ENCODE measurements at places on chromosomes 5 and 9. TPM values are rescaled to one million over a fixed set of nuclear protein-coding genes. Genes with fewer than 3 reads are reported as not detected.

DNA sequence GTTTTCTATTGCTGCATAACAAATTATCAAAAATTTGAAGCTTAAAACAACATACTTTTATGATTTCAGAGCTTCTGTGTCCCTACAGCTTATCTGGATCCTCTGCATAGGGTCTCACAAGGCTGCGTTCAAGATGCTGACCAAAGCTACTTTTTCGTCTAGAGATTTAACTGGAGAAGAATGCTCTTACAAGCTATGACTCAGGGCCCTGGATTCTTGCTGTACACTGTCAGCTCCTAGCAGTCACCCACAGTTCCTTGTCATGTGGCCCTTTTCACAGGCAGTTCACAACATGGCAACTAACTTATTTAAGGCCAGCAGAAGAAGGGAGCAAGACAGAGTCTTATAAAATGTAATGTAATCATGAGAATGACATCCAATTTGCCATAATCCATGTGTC is 70.8 kb upstream of the FAM174A start:
- DNase-seq, result no peak

- DNase-seq, result no peak
Measured at GRCh38 chr9:110047232-110047954, 160.6 kb downstream of the C9orf152 start.

- no peak for DNase-seq
Measured at GRCh38 chr5:135569755-135570452, 8.9 kb downstream of the CXCL14 start.

DNA sequence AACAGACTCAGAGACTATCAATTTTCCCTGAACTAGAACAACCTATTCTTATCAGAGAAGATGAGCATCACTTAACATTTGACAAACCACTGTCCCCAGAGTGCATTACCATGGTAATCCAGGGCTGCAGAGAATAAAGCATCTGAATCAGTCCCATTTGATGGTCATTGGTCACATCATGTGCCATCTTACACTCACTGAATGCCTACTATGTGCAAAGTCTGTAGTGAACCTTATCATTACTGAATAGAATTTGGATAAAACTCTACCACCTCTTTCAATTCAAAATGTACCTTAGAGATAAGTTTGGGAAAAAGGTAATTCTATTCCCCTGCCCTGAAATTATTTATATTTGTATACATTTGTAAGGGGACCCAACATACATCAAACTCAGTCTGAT is 156.4 kb upstream of the TRPC7 start:
- no peak for DNase-seq

- no peak for DNase-seq
Measured at GRCh38 chr9:131999692-132000551, 79.7 kb downstream of the MED27 start.

- DNase-seq, result no peak
Measured at GRCh38 chr5:2537378-2538145, 213.9 kb downstream of the IRX2 start.

DNA sequence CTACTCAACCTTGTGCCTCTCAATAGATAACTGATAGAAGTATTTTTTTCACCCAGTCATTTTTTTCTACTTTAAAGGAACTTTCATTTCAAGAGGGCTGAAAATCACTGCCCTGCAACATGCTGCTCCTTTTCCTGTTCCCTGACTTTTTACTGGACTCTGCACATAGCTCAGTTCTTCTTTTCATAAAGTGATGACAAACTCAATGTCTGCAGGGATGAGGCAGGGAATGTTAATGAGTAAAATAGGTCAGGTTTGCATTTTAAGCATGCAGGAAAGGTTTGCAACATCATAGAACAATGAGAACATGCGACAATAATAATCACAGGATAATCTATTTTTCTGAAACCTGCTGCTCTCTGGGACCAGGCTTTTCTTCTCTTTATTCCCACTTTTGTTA is 172.2 kb upstream of the SGCD start:
- no peak for DNase-seq

- no peak for DNase-seq
Measured at GRCh38 chr5:125117566-125117965, 371.1 kb upstream of the ZNF608 start.

The LCN9 gene
- not detected for polyA plus RNA-seq

The FBP2 gene
- not detected for polyA plus RNA-seq

Measured in renal cortex interstitium (tissue), 15 donors.